ENCODE measurements at places on chromosomes 5 and 9. TPM values are rescaled to one million over a fixed set of nuclear protein-coding genes. Genes with fewer than 3 reads are reported as not detected.

The ECSCR gene
- 0.83 TPM for polyA plus RNA-seq

The ABCA1 gene
- polyA plus RNA-seq, result 0.12 TPM

The TERT gene
- polyA plus RNA-seq, result 4.3 TPM

The FOXD4L3 gene
- polyA plus RNA-seq, result not detected

The FOXD4 gene
- polyA plus RNA-seq, result 0.15 TPM

The TXNDC8 gene
- not detected for polyA plus RNA-seq

The PRSS3 gene
- polyA plus RNA-seq, result not detected

The HTR1A gene
- not detected for polyA plus RNA-seq

The ZNF169 gene
- 2.9 TPM for polyA plus RNA-seq

The SMIM33 gene
- 0.25 TPM for polyA plus RNA-seq

The MRPS27 gene
- 80.0 TPM for polyA plus RNA-seq

The LRRC70 gene
- polyA plus RNA-seq, result 0.76 TPM

The ACER2 gene
- polyA plus RNA-seq, result 1.4 TPM

The JAKMIP2 gene
- polyA plus RNA-seq, result 1.4 TPM

The HAND1 gene
- polyA plus RNA-seq, result not detected

The CYSRT1 gene
- 2.7 TPM for polyA plus RNA-seq

The LRRC8A gene
- 15.6 TPM for polyA plus RNA-seq

The GNAQ gene
- polyA plus RNA-seq, result 0.09 TPM

The EGFL7 gene
- polyA plus RNA-seq, result not detected

The FRMD3 gene
- 0.09 TPM for polyA plus RNA-seq

The TAL2 gene
- 0.21 TPM for polyA plus RNA-seq

The HMMR gene
- polyA plus RNA-seq, result 120 TPM

The FOXI1 gene
- not detected for polyA plus RNA-seq

The NUP214 gene
- 27.2 TPM for polyA plus RNA-seq

The CDX1 gene
- not detected for polyA plus RNA-seq

The PRR7 gene
- 4.5 TPM for polyA plus RNA-seq

The PCDHB15 gene
- polyA plus RNA-seq, result not detected

The CCL28 gene
- polyA plus RNA-seq, result 2.3 TPM

The RASGRF2 gene
- 0.18 TPM for polyA plus RNA-seq

The BNIP1 gene
- 25.0 TPM for polyA plus RNA-seq

The PPP2R2B gene
- not detected for polyA plus RNA-seq
